CD4-positive, CD25-positive, alpha-beta regulatory T cell (primary cell): ENCODE measurements at places on chromosomes 5 and 9.

GRCh38 chr9:8980496-8981013, 1181.0 kb upstream of the DMAC1 start:
- no peak overlapping the region for H3K4me3 ChIP-seq
- no peaks in the 10 kb centered on the region for H3K4me1 ChIP-seq
- H3K27ac ChIP-seq = no peak overlapping the region
- DNase-seq = no peak
- H3K27me3 ChIP-seq = no peaks in the 10 kb centered on the region
- no peaks in the 10 kb centered on the region for H3K36me3 ChIP-seq

DNA sequence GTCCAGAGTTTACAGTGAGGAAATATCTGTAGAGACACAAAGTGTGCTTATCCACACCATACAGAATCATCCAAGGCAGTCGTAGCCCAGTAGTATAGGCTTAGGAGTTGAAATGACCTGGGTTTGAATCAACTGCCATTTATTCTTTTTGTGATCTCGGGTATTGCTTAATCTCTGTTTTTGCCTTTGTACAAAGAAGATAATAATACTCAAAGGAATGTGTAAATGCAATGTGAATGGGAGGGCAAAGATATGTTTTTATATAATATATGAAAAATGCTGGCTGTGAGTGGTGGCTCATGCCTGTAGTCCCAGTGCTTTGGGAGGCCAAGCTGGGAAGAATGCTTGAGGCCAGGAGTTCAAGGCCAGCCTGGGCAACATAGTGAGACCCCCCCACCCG, 141.1 kb downstream of the SPATA31D1 start:
- H3K4me1 ChIP-seq = no peaks in the 10 kb centered on the region
- no peaks in the 10 kb centered on the region for H3K27me3 ChIP-seq
- no peak overlapping the region for H3K4me3 ChIP-seq
- DNase-seq = no peak

DNA sequence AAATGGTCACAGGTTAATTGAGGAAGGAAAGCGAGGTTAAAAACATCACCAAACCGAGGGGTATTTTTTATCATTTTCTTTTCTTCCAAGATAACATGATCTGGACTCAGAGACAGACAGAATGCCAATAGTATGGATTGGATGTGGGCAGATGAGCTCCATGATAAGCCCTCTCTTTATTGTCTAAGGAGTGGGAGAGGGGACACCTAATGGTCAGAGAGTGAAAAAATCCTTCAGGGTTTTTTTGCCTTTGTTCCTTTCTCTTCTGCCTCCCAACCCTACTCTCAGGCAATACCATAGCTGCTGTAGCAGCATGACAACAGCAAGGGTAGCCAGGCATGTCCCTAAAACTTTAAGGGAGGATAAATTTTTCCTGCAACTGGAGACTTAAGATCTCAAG, 94.7 kb downstream of the DIRAS2 start:
- H3K27me3 ChIP-seq = no peaks in the 10 kb centered on the region
- H3K4me1 ChIP-seq = no peaks in the 10 kb centered on the region
- H3K36me3 ChIP-seq = no peaks in the 10 kb centered on the region
- DNase-seq = no peak
- no peak overlapping the region for H3K27ac ChIP-seq

DNA sequence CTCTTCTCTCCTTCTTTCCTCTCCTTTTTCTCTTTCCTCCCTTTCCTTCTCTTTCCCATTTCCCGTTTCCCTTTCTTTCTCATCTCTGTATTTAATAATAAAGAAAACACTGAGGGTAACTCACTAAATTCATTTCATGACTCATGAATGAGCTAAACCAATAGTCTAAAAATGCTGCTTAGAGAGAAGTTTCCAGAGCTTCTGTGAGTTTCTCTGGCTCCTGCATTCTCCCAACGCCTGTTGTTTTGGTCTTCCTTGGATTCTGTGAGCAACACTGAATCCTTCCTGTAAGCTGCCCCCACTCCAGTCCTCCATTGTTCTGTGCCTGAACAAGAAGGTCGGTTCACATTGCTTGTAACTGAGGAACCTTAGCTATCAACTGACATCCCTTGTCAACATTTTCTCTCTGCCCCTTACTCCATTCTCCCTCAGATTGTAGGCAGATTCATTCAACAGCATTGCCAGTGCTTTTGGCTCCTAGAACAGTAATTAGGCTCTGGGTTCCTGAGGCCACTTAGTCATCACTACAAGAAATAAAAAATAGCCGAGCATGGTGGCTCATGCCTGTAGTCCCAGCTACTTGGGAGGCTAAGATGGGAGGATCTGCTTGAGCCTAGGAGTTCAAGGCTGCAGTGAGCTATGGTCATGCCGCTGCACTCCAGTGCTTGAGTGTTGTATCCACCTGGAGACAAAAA, 237.7 kb upstream of the KLF4 start:
- no peak overlapping the region for H3K27ac ChIP-seq
- no peaks in the 10 kb centered on the region for H3K4me1 ChIP-seq
- no peaks in the 10 kb centered on the region for H3K36me3 ChIP-seq

- DNase-seq = no peak
- H3K4me3 ChIP-seq = no peak overlapping the region
- H3K36me3 ChIP-seq = no peaks in the 10 kb centered on the region
- no peaks in the 10 kb centered on the region for H3K27me3 ChIP-seq
- H3K4me1 ChIP-seq = no peaks in the 10 kb centered on the region
- H3K27ac ChIP-seq = no peak overlapping the region
Measured at GRCh38 chr5:90153031-90153430, 256.5 kb downstream of the CETN3 start.

DNA sequence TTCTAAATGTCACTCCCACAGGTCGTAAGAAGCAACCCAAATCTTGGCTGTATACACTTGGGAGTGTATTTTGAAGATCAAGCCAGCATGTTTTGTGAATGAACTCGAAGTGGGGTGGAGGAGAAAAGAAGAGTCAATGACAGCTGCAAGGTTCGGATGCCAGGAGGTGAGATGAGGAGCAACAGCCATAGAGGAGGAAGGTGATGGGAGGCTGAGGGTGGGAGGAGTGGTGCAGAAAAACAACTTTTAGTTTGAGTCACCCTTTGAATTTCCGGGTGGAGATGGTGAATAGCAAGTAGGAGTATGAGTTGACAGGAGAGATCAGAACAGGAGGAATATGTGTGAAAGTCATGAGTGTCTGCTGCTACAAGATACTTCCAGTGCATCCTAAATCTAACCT, 153.6 kb downstream of the DIRAS2 start:
- no peaks in the 10 kb centered on the region for H3K27me3 ChIP-seq
- H3K4me1 ChIP-seq = no peaks in the 10 kb centered on the region
- H3K4me3 ChIP-seq = no peak overlapping the region

DNA sequence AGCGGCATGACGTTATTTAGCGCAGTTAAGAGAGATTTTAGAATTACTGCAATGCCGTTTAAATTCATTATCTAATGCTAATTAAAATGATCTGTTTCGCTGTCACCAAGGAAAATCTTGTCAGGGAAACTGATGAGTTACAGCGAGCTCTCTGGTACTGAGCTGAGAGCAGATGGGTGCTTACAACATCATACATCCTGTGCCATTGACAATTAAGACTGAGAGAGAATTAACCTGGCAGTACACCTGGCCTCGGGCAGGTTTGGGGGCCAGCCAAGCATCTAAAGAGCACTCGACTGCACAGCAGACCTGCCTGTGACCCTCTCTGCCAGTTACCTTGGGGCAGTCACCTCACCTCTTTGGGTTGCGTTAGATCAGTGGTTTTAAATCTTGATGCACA, 55.0 kb downstream of the PUM3 start:
- no peaks in the 10 kb centered on the region for H3K4me1 ChIP-seq
- H3K4me3 ChIP-seq = no peak overlapping the region
- H3K36me3 ChIP-seq = peaks cover 29% of the 10 kb centered on the region
- no peak for DNase-seq

- no peak overlapping the region for H3K4me3 ChIP-seq
- H3K27ac ChIP-seq = no peak overlapping the region
- H3K27me3 ChIP-seq = no peaks in the 10 kb centered on the region
- no peak for DNase-seq
- H3K4me1 ChIP-seq = no peaks in the 10 kb centered on the region
- no peaks in the 10 kb centered on the region for H3K36me3 ChIP-seq
Measured at GRCh38 chr5:144844086-144844485, 673.4 kb downstream of the KCTD16 start.

GRCh38 chr5:102866237-102866600, 111.1 kb downstream of the PAM start:
- H3K27me3 ChIP-seq = peaks cover 2% of the 10 kb centered on the region
- H3K4me1 ChIP-seq = peaks cover 10% of the 10 kb centered on the region

DNA sequence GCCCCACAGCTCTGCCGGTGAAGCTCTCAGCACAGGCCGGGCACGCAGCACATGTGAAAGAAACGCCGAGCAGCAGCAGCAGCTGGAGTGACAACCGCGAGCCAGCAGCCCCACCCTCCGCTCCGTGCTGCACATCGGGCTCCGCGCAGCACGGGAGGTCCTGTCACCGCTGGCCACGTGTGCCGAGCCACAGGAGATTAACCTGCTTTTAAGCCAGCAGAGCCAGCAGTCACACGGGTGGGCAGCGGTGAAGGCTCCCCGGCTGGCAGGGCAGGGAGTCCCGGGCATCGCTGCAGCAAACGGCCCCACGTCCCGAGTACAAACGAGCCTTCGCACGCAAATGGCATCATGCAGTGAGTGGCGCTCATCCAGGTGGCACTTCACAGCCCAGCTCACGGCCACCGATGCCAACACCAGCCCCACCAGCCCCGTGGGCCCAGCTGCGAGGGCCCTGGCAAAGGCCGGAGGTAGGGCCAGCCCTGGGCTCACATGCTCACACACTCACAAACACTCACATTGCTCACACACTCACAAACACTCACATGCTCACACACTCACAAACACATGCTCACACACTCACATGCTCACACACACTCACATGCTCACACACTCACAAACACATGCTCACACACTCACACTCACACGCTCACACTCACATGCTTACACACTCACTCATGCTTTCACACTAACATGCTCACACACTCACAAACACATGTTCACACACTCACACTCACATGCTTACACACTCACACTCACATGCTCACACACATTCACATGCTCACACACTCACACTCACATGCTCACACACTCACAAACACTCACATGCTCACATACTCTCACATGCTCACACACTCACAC, 11.1 kb downstream of the CCDC187 start:
- H3K4me3 ChIP-seq = no peak overlapping the region
- H3K36me3 ChIP-seq = no peaks in the 10 kb centered on the region
- H3K4me1 ChIP-seq = no peaks in the 10 kb centered on the region
- no peaks in the 10 kb centered on the region for H3K27me3 ChIP-seq

- H3K36me3 ChIP-seq = no peaks in the 10 kb centered on the region
- no peaks in the 10 kb centered on the region for H3K27me3 ChIP-seq
- H3K4me1 ChIP-seq = peaks cover 41% of the 10 kb centered on the region
Measured at GRCh38 chr5:160507221-160507721, 85.6 kb downstream of the PTTG1 start.

DNA sequence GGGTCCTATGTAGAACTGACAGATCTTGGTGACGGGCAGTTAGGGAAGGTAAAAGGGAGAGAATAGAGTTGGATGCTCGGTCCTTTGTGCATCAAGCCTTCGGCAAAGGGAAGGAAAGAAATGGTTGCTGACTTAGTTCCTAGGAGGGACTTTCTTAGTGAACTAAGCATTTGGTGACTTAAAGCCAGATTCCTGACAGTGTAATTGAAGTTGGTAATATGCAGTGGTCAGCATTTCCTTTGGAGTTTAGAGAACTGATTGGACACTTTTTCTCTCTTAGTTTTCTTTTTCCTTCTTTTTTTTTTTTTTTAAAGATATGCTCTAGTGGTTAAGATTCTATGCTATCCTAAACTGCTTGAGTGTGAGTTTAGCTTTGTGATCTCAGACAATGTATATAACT, 2.3 kb downstream of the CLTA start:
- no peaks in the 10 kb centered on the region for H3K27me3 ChIP-seq
- peaks cover 17% of the 10 kb centered on the region for H3K36me3 ChIP-seq
- peak overlapping the region; percentile 93 for H3K4me3 ChIP-seq

DNA sequence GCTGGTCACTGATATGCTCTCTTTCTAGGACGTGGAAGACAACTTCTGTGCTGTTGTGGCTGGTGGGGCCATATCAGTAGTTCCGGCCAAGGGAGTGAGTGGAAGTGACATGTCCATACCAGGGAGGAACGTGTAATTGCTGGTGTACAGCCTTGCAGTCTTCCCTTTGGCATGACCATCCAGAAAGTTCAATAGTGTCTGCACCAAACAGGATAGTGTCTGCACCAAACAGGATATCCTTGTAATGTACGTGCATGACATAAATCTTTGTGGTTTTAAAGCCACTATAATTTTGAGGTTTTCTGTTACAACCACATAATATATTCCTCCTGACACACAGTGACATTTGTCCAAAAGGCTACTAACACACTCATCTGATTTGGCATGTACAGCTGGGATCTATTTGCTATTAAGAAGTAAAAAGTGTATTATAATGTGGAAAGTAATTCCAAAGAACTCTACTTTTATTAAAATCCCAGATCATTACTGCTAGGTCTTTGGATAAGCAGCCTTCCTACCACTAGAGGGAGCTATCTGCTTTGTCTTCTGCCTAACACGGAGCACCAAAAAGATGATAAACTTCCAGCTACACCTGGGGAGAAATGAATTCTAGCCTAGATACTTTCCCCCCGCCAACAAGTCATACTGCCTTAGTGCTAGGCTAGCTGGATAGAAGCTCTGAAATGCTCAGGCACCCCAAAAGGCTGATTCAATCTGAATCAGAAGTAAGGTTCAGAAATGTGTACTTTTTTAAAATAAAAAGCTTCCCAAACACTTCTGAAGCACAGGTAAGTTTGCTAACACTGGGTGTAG, 52.7 kb downstream of the RNF145 start:
- peak overlapping the region; percentile 18 for H3K27ac ChIP-seq
- H3K36me3 ChIP-seq = peaks cover 48% of the 10 kb centered on the region
- H3K4me1 ChIP-seq = peaks cover 8% of the 10 kb centered on the region
- no peaks in the 10 kb centered on the region for H3K27me3 ChIP-seq
- peak overlapping the region; percentile 14 for H3K4me3 ChIP-seq

DNA sequence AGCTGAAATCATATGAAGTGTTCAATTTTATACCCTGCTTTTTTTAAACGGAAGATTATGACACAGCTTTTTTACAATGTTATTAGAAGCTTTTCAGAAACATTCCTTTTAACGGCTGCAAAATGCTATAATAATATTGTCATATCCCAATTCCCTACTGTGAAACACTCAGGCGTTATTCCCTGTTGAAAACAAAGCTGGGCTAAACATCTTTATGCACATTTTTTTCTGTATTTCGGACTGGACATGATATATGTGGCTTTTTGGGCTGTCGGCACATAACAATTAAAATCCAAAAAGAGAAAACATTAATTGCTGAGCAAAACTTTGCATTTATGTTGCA, 12.0 kb upstream of the CTSL start:
- H3K36me3 ChIP-seq = no peaks in the 10 kb centered on the region
- no peak for DNase-seq
- H3K4me3 ChIP-seq = no peak overlapping the region
- no peak overlapping the region for H3K27ac ChIP-seq
- H3K4me1 ChIP-seq = no peaks in the 10 kb centered on the region
- H3K27me3 ChIP-seq = no peaks in the 10 kb centered on the region

- H3K27ac ChIP-seq = no peak overlapping the region
- no peak for DNase-seq
- H3K27me3 ChIP-seq = no peaks in the 10 kb centered on the region
- no peaks in the 10 kb centered on the region for H3K4me1 ChIP-seq
- no peak overlapping the region for H3K4me3 ChIP-seq
- H3K36me3 ChIP-seq = no peaks in the 10 kb centered on the region
Measured at GRCh38 chr9:84862810-84863287, 193.3 kb downstream of the NTRK2 start.
